COR-L47 (cell line): ENCODE measurements at places on chromosomes 12 and 14.

DNA sequence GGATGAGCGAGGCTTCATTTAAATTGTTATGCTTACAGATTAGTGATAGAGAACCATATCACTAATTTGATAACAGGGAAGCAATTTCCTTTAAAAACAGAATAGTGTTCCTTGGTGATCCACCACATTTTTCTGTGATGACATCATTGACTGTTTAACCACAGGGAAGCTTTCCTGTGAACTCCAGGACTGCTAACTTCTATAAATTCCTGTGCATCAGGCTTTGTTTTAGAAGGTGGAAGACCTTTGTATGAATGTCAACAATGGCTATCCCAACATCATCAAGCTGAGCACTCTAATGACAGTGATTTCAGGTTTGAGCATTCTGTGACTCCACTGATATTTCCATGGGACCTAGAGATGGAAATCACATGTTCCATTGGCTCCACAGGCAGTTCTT lies 177.1 kb downstream of the RMST start:
- no peak for DNase-seq

DNA sequence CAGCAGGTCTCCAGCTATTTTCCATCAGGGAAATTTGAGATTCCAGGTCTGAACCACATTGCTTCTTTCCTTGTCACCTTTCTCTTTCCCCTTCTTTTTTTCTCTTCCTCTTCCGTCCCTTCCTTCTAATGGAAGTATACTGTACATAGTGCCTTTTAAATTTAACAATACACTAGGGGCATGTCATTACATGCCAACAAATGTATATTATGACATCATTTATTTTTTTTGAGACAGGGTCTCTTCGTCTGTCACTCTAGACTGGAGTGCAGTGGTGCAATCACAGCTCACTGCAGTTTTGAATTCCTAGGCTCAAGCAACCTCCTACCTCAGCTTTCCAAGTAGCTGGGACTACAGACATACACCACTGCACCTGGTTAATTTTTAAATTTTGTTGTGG lies 148.9 kb downstream of the SUDS3 start:
- DNase-seq: no peak

DNA sequence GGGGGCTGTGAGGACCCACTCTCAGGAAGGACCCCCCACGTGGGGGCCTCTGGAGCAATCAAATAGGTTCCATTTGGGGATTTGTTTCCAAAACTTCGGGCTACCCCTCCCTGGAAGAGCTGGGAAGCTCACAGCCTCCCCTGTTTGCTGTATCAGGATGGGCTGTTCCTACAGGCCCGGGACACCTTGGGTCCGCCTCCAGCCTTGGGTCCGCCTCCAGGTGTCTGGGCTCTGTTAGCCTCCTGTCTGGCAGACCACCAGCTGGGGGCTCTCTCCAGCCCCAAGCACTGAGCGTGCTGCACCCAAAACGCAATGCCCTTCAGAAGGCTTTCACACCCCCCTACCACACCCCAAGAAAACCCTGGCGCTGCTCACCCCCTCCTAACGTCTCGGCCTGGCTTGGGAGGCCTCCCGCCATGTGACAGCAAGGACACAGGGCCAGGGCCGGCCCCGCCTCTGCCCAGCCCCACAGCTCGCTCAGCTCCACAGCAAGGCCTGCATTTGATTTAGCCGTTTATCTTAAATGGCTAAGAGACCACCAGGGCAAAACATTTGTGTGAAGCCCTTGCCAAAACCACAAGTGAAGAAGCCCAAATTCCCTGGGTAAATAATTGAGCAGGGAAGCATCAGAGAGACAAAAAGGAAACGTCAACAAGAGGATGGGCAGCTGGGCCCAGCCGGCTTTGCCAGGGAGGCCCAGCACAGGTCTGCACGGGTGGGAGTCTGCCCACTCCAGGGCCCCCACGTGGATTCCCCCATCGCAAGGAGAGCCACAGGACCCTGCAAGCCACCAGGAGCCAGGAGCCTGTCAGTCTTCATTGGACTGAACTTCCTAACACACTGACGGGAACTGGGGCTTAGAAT lies 39.9 kb downstream of the BCL11B start:
- no peak for DNase-seq

DNA sequence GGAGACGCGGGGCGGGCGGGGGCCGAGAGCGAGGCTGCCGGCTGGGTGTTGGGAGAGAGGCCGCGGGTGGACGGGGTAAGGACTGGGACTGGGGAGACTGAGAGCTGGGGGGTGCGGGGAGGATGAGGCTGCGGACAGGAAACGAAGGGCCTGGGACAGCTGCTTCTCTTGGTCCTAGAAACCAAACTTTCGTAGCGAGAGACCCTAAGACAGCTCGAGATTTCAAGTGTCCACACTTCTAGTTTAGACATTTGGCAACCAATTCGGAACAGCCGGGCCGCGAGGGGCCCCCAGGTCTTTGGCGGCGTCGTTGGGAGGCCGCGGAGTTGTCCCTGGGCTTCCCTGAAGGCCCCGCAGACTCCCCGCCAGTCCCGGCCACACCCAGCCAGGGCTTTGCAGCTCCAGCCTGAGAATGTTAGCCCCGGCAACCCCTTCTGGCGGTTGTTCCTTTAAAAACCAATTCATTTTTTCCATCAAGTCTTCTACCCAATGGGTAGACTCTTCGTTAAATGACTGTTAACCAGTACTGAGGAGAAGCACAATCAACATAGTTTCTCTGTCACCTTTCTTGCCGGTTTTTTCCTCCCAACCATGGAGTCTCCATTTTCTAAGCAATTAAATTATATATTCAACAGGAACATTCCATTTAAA lies 11.5 kb downstream of the NKX2-1 start:
- no peak for DNase-seq

DNA sequence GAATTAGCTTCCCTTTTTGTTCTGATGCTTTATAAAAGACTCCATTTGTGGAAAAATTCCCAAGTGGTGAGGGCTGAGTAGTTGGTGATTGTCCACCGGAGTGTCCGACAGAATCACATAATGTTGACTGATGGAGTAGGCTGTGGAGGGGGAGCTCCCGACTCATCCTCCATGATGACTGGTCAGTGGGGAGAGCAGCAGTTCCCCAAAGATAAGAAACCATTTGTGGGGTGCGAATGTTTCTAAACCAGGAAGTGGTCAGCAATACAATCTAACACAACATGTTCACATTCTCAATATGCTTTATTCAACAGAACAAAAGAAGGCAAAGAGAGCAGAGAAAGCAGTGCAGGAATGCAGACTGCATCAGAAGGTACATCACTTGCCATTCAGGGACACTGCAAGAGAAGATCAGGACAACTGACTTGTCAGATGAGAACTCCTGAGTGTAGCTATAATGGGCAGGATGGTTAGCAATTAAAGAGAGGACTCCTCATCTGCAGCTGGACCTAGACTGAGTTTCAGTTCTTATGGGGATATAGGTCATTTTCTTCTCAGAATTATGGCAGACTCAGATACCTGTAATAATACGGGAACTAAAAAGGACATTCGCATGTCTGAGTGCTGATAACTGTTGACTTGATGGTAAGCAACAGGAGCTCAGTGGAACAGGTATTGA lies 5.4 kb downstream of the KRT6B start:
- no peak for DNase-seq

- DNase-seq: peak; percentile 94
These were observed 19.3 kb upstream of the SERPINA6 start for GRCh38 chr14:94342334-94342934.

GRCh38 chr14:30528119-30528518 lies 30.8 kb upstream of the G2E3 start:
- no peak for DNase-seq

- no peak for DNase-seq
These were observed 179.1 kb downstream of the PHETA1 start for GRCh38 chr12:111189792-111190191.

DNA sequence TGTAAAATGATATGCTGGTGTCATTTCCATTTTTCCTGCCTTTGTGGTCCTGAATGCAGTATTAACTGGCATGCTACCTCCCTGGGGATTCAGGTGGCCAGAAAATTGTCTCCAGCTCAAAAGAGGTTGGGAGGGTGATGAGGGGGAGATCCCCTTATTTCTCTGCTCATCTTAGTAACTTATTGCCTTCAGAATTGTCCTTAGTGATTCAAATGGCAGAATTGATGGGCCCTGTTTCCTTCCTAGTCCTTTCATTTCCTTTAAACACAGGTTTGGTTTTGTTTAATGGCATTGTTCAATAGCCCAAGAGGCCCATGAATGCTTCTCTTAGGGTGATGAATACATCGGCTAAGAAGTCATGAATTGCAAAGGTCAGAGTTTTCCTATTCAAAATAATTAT lies 207.0 kb downstream of the SLC41A2 start:
- no peak for DNase-seq

DNA sequence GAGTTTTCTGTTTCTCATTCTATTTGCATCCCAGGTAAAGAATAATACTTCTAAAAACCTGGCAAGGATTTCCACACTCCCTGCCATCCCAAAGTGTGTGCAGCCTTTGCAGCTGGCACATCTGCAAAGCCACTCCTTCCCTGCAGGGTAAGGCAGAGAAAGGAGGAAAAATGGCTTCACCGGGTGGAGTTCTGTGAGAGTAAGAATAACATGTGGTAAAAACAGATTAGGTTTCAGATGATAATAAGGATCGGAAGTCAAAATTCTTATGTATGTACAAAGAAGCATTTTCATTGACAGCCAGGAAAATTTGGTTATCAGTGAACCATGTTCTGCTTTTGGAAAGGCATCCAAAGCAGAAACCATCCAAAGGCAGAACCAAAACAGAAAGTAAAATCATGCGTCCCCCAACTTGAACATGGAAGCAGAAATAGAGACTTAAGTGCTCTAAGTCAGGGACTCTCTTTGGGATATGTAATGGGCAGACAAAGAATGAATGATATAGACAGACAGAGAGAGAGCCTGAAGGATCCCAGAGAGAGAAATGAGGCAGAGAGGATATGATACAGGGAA lies 192.6 kb upstream of the CCDC196 start:
- DNase-seq: no peak

- peak; percentile 16 for DNase-seq
These were observed 117.2 kb downstream of the RGS6 start for GRCh38 chr14:72049462-72049861.

DNA sequence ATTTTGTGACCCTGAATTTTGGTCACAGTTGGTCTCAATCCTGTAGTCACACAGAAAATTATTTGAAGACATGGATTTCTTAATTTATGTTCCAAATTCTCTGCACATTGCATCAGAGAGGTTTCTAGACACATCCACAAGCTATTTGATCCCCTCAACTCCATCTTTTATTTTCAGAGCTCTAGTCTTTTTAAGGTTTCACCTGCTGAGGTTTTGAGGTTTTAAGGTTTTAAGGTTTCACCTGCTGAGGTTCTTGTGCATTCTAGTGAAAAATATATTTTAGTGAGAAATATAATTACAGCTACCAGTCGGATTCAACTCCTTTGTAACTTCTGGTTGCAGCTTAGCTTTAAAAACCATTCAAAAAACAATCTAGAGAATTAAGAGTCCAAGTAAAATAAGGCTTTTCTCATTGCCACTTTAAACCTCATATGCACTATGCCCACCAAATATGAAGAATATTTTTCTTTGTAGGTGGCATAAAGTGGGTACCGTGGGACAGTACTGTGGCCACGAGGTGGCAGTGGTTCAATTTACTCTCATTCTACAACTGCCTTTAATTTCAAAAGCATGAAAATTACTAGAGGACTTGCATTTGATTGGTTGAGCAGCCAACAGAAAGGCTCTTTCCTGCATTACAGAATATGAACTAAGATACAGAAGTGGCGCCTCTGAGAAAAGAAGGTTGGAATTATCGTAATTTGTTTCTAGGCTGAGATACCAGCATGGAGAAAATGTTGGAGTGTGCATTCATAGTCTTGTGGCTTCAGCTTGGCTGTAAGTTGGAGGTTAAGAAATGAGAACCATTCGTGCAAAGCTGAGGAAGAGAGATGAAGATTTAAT lies 366.5 kb upstream of the OR4E1 start:
- DNase-seq: no peak

GRCh38 chr14:87961246-87961645 lies 31.7 kb downstream of the GALC start:
- DNase-seq: no peak

GRCh38 chr12:74021937-74022336 lies 515.7 kb upstream of the ATXN7L3B start:
- DNase-seq: peak; percentile 2

DNA sequence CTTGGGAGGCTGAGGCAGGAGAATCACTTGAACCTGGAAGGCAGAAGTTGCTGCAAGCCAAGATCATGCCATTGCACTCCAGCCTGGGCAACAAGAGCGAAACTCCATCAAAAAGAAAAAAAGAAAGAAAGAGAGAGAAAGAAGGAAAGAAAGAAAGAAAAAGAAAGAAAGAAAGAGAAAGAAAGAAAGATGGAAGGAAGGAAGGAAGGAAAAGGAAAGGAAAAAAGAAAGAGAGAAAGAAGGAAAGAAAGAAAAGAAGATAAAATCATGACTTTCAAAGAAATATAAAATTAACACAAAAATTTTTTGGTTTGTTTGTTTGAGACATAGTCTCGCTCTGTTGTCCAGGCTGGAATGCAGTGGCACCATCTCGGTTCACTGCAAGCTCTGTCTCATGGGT lies 22.2 kb upstream of the DAAM1 start:
- DNase-seq: no peak

DNA sequence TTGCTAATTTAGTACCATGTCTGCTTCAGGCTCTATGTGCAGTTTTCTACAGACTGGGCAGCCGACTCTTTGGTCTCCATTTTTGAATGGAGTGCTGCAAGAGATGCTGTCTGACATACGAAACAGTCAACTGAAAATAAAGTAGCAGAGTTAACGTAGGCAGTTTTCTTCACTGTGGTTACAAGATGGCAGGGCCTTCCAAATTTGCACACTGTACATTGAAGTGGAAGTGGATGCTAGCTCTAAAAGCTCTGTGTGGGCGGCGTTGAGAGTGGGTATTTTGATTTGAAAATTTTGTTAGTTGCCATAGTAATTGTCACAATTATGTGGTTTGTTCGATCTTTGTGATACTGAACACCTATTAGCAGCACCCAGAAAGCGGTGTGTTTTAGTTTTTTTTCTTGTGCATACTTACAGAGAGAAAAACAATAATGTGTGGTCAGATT lies 154.9 kb upstream of the ATP2B1 start:
- DNase-seq: no peak

DNA sequence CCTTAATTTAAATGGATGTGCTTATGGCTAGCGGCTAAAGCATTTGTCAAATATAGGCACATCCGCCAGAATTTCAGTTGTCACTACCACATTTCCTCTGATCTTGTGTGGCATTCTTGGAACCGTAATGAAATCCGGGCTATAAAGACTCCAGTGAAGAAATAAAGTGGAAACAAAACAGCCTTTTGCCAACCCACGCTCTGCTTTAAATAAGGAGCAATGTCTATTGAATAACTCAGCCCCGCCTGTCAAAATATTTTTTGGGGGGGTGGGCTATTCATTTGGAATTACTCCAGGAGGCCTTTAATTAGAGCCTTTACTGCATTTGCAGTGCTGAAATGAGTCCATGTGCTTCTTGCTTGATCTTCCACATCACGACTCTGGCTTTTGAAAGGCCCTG lies 179.6 kb upstream of the RPH3A start:
- DNase-seq: no peak

- DNase-seq: no peak
These were observed 80.1 kb downstream of the SSPN start for GRCh38 chr12:26275313-26276131.

GRCh38 chr14:106269029-106269428 lies 742.6 kb downstream of the TMEM121 start:
- no peak for DNase-seq
